CD8-positive, alpha-beta T cell (primary cell): ENCODE measurements at places on chromosomes 3 and 15.

- DNase-seq: no peak
These were observed 47.1 kb downstream of the FOXP1 start for GRCh38 chr3:71536376-71536965.

DNA sequence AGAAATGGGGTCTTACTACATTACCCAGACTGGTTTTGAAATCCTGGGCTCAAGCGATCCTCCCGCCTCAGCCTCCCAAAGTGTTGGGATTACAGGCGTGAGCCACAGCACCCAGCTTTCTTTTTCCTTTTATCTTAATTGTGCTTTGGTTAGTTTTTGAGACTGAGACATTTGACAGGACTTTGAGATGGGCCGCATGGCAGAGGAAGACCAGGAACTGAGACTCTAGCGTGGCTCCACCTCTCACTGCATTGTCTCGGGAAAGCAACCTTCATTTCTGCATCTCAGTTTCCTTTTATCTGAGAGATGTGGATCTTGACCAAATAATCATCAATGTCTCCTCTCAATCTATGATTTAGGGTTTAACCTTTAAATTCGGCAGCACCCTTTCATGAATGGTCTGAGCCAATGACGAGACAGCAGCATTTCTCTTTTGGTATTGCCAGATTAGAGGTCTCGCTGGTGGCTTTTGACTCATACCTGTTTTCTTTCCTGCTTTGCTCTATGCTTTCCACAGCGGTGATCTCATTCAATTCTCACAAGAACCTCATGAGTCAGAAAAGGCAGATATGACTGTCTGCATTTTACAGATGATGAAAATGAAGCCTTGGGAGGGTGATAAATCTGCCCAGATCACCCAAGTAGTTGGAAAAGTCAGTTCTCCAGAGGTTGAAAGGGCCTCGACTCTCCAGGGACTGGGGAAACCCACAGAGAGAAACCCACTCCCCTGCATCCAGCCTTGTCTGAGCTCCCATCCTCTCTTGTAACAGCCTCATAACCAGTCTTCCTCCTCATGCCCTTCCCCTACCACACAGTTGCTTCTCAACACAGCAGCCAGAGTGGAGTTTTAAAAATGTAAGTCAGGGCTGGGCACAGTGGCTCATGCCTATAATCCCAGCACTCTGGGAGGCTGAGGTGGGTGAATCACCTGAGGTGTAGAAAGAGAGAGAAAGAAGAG, 84.8 kb upstream of the FOXB1 start:
- DNase-seq: no peak

DNA sequence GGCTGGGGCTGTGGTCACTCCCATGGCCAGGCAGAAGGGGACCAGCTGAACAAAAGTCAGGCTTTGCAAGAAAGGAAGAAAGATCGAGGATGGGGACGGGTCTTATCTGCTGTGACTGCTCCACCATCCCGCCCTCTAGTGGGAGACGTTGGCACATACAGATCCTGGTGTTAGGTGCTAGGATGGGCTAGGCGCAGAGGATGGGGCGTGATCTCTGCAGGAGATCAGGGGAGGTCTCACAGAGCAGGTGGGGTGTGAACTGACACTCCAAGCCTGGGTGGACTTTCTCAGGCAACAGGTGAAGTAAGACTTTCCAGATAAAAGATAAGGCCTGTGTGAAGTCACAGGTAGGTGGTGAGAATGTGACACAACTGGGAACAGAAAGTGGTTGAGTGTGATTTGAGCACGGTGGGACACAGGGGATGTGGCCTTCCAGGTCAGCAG, 141.9 kb upstream of the SMAD3 start:
- DNase-seq: peak; percentile 10

- DNase-seq: no peak
These were observed 189.4 kb upstream of the CHRM5 start for GRCh38 chr15:33778852-33779251.

DNA sequence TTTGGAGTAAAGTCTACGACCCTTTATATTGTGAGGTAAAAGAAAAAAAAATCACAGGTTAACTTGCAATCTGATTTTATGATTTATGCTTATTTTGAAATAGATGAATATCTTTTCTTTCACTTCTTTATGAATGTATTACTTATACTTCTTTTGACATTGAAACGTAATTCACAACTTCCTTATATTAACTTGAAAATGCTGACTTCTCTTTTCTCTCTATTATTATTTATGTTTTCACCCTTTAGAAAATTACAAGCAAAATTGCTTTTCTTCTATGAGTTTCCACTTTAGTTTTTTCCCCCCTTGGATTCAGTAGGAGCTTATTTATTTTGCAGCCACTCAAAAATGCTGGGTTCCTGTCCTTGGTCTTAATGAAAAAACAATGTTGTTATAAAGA, 25.4 kb downstream of the ACP3 start:
- no peak for DNase-seq

DNA sequence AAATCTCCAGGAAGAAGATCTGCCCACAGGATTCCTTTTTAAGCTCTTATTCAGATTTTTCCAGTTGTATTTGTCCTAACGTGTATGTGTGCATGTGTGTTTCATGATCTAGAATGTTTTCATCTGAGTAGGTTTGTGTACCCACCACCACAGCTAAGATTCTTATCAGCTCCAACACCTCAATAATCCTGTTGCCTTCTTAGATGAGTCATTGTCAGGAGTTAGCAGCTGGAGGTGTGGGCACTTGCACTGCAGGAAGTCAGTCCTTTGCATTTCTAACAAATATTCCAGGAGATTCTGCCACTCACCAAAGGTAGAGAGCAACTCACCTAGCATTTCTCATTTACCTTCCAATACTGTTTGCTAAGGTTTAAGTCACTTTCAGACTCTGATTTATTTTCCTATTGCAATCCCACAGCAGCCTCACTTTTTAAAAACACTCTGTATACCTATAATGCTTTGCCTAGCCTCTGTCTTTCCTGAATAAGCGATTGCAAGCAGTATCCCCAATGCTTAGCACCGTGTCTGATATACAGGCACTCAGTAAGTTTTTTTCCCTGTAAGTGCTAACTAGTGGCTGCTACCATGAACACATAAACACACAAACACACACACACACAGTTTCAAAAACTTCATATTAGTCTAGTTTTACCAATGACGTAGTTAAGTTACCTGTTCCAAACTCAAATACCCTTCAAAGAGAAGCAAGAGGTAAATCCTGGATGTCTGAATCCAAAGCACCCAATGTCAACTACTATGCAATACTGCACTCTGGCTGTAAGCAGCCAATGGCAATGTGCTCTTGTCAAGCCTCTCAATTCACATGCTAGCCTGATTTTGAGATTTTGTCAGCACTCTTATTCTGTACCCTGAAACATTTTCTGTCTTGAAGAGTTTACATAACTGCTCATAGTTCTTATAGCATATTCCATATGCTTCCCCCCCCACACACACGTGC, 713.5 kb upstream of the LMCD1 start:
- DNase-seq: no peak
